ENCODE measurements at places on chromosomes 5 and 9.
A peak's percentile ranks its signal among the peaks of the same experiment; 100 is the strongest.

GRCh38 chr9:128116104-128117083, 11.1 kb downstream of the PTGES2 start:
- DNase-seq: no peak

DNA sequence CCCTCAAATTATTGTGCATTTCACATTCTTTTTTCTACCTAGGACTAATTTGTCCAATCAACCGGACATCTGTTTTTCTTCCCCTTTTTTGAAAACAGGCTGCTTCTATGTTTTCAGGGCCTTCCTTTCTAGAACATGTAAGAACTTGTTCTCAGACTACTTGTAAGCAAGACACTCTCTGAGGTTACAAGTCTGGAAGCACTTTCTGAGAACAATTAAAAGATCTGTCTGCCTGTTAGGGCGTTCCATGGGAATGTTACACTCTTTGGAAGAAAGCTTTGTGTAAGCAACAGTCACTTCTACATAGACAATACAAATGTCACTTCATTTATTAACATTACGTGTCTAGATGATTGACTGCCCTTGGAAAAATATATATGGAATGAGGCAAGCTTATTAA, 50.9 kb upstream of the HSPB3 start:
- DNase-seq: no peak

DNA sequence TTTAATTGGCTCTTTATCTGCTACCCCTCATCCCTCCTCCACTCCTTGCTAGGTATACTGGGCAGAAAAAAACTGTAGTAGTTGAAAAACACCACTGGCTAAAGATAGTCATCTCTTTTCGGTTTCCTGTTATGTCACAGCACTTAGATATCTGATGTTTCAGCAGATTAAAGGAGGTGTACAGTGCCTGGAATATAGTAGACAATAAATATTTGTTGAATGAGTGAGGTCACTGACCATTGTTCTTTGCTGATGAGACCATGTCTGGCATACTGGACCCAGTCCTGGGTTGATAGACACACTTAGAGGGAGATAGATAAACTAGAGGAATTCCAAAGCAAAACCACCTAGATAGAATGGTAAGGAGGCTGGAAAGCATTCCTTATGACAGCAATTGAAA, 3.2 kb downstream of the GRPEL2 start:
- no peak for DNase-seq

GRCh38 chr5:42745856-42746255, 10.8 kb upstream of the CCDC152 start:
- no peak for DNase-seq

GRCh38 chr9:128979111-128979510, 31.6 kb downstream of the NUP188 start:
- DNase-seq: no peak

- no peak for DNase-seq
Measured at GRCh38 chr9:87803166-87803565, 77.2 kb downstream of the CTSL start.

GRCh38 chr9:123338710-123339665, 17.0 kb upstream of the CRB2 start:
- DNase-seq: no peak

GRCh38 chr5:31962871-31963307, 211.2 kb downstream of the GOLPH3 start:
- no peak for DNase-seq

DNA sequence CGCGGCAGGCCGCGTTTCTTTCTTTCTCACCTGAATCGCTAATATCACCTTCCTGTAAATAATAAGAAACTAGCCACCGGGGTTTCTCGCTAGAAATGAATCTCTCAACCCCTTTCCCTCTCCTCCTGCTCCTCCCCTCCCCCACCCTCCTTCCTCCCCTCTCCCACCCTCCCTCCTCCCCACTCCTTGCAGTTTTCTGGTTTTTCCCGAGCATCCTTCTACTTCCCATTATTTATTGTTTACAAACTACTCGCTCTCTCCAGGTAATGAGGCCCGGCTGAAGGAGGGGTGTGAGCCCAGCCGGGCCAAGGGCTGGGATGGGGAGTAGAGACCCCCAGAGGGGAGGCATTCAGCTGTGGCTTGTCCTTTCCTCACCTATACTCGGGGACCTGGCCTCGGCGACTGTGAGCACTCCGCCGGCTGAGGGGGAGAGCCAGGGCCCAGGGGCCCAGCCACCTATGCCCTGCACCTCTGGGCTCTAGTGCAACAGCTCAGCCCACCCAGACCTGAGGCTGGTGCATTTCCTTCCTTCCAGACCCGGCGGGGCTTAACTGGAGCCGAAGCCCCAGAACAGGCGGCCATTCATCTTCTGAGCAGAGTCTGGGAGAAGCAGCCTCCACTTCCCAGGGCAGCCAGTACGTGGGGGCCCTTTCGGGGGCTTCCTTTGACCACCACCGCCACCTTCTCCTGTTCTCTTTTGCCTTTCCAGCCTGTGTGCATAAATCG, 2.1 kb upstream of the IRX4 start:
- DNase-seq: no peak

GRCh38 chr9:1982074-1982473, 33.1 kb upstream of the SMARCA2 start:
- no peak for DNase-seq

DNA sequence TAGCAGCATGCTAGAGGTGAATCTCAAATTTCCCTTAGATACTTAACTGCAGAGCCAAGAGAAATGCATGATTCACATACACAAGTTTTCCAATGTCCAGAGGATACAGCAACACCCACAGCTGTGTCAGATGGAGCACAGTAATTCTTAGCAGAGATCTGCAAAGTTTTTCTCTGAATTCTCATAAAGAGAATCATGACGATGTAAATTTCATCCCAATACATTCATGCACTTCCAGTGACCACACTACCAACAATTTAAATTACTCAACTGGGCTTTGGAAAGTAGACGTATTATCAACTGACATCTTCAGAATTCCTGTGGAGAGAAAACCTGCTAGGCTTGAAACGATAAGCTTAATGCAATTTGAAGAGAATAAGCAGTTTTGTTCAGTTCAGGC, 378.8 kb upstream of the TLE4 start:
- DNase-seq: no peak

DNA sequence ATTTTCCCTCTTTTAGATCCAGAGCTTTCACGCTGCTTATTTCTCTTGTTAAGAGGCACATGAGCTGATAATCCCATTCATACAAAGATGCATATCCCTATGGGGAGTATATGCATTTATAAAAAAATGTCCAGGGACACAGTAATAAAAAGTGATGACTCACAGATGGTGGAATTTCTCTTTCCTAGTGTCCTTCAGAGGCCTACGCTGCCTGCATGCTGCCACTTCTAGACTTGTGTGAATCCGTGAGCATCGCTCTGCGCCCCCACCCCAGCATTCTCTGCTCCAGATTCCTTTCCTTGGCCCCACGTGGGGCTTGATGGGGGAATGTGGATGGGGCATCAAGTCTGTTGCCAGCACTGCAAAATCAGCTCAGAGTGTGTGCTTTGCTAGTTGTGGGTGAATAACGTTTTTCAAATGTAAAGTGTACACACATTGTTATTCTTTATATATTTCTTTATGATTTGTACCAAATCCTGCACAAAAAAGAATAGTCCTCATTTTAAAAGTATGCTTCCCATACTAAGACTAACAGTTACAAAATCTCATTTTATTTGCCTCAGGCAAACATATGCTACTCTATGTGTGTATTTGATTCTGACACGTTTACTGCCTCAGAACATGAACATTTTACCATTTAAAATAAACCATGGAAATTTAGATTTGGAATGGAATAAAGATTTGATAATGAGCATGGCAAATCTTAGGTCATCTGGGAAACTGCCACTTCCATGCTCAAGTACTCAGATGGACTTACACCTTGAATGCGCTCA, 22.4 kb upstream of the RASGRF2 start:
- no peak for DNase-seq

- DNase-seq: no peak
Measured at GRCh38 chr5:67693956-67694809, 497.6 kb upstream of the CD180 start.

DNA sequence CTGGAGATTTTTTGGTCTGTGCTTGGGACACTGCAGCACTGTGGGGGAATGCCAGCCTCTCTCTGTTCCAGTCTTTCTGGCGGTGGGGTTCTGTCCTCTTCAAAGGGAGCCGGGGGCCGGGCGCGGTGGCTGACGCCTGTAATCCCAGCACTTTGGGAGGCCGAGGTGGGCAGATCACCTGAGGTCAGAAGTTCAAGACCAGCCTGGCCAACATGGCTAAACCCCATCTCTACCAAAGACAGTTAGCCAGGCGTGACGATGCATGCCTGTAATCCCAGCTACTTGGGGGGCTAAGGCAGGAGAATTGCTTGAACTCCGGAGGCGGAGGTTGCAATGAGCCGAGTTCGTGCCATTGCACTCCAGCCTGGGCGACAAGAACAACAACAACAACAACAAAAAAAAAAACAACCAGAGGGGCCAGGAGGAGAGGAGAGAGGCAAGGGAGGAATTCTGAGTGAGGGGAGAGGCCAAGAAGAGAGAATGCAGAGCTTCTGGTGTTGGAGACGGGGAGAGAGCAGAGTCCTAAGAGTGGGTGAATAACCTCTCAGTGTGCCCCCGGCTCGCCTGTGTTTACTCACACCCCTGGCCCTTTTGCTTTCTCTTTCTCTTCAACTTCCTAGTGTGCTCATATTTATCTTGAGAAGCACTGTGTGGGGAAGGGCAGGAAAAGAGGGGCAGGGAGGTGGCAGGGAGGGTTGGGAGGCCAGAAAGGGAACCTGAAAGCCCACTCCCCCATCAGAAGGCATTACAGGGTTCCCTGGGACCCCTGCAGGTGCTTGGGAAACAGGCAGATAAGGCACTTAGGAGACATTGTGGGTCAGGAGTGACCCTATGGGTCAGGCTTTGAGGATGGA, 3.2 kb upstream of the SET start:
- DNase-seq: no peak

DNA sequence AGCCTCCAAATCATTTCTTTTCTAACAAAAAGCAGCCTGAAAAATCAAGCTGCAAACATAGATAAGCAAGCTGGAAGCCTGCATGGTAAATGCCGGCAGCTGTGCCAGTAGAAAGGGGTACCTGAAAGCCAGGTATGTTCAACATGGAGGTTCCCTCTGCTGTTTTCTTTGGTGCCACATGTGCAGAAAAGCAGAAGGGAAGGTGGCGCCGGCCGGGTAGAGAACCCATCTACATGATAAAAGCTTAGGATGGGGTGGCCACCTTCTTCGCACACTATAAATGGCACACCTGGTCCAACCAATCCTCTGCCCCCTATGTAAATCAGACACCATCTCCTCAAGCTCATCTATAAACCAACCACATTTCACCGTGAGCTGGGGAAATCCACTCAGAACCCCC, 268.9 kb upstream of the IRX2 start:
- no peak for DNase-seq

GRCh38 chr9:134025606-134026541, 593 bp downstream of the BRD3OS start:
- peak; percentile 38 for DNase-seq

GRCh38 chr5:1937590-1937989, 54.9 kb upstream of the IRX4 start:
- DNase-seq: no peak

DNA sequence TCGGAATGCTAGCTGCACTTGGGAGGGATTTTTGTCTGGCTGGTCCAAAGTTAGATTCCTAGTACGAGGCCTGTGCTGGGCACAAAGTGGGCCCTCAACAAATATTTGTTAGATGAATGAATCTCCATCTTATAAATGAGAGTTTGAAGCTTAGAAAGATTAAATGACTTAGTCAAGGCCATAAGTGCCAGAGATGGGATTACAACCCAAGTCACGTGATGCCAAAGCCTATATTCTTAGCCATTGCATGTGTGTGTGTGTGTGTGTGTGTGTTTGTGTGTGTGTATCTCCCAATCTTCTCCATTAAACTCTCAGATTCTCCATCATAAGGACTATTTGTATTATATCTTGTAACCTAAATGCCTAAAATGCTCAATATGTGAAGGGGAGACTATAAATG, 130.8 kb upstream of the MAP1B start:
- DNase-seq: no peak

DNA sequence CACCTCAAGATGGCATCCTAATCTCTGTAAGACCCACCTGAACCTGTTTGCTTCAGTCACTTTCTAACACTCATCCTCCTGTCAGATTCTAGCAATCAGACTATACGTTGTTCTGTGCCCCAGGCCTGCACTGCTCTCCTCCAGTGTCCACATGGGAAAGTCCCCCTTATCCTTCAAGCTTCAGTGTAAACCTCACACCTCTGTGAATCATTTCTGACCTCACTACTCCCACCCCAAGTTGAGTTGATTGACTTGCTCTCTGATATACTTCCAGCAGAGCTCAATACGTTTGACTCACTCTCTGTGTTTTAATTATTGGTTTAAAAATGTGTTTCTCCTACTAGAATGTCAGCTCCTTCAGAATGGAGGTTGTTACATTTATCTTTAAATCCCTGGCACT, 240.2 kb downstream of the FBXL17 start:
- DNase-seq: no peak

DNA sequence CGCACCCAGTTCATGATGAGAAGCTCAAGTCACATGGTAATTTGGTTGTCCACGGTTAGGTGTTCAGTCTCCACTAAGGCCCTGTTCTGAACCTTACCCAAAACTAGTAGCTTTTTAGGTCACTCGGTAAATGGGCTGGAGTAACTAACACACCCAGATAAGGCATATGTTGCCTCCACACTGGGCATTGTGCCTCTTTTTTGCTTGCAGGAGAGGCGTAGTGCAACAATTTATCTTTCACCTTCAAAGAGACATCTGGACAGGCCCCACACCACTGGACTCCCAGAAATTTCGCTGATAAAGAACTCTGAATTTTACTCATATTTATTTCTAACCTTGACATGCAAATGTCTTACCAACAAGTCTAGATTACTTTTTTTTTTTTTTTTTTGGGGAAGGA, 16.8 kb upstream of the PTGES start:
- DNase-seq: no peak

- DNase-seq: no peak
Measured at GRCh38 chr5:74054641-74055421, 428.8 kb downstream of the ARHGEF28 start.

GRCh38 chr5:27727254-27727653, 688.9 kb upstream of the CDH9 start:
- no peak for DNase-seq

DNA sequence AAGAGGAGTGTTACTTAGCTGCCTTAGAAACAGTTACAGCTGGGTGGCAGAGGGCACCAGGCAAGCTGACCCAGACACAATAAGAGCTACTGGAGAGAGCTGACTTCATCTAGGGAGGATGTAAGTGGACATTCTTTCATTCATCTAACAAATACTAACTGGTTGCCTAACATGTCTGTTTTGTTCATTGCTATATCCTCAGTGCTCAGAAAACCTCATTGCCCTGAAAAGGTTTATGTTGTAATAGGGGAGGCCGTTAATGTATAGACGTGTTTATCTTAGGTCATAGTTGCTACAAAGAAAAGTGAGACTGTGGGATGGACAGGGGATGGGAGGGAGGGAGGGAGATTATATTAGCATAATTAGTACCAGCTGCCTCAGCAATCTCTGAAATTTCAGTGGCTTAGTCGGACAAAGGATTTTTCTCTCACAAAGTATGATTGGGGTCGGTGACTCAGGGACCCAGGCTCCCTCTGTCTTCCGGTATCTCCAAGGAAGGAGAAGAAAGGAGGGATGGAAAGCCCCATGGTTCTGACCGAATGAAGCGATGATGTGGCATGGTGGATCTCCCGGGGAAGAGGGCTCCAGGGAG, 2.6 kb upstream of the SNX18 start:
- DNase-seq: no peak
